ENCODE measurements at places on chromosomes 5 and 9.

GRCh38 chr9:14500705-14501104 lies 186.8 kb upstream of the NFIB start:
- no peak for DNase-seq

DNA sequence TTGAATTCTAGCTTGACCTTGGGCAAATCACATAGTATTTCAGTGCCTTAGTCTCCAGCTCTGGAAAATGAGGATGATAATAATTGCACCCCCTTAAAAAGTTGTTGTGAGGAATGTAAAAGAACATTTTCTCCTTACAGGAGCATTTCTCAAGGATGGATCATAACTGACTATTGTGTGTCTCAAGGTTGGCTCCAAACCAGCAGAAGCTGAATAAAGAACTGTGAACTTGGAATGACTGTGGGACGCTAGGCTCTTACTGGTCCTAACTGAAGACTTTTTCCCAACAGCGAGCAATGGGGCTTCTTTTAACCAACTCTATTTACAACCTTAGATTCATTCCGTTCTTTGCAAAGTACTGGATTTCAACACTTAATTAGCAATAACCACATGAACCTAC lies 26.2 kb upstream of the GLRX start:
- DNase-seq, result no peak

DNA sequence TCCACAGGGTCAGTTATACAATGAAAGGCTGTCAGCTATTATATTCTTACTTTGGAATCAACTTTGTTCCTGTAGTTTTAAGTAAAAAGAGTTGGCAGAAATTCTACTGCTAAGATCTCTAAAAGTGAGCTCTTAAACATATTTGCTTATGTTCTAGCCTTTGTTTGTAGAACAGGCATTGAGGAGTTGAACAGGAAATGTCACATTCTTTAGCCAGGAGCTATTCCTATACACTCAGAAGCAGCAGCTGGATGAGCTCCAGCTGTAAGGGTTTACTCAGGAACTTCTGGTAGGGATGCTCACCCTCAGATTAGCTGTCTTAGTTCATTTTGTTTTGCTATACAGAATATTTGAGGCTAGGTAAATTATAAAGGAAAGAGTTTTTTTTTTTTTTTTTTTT lies 22.4 kb upstream of the SPINK14 start:
- DNase-seq, result no peak

DNA sequence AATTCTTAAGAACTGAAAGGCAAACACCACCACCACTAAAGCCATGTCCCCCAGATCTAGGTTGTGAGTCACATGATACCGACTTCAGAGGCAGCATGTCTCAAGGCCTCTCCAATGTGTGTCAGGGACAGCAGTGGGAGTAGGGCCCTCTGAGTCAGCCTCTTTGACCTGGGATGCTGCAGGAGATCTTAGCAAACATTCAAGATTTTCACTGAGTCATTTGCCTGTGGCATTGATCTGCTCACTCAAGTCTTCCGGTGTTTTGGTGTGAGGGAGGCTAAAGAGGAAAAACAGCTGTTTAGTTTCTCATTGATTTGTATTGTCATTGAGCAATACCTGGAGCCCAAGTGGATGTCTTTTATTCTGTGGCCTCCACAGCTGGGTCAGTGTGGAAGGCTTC lies 36.1 kb downstream of the TMC1 start:
- peak; percentile 14 for DNase-seq

GRCh38 chr9:125977223-125977622 lies 230.1 kb downstream of the PBX3 start:
- no peak for DNase-seq

GRCh38 chr5:81334304-81335061 lies 33.1 kb downstream of the ZCCHC9 start:
- DNase-seq, result no peak

DNA sequence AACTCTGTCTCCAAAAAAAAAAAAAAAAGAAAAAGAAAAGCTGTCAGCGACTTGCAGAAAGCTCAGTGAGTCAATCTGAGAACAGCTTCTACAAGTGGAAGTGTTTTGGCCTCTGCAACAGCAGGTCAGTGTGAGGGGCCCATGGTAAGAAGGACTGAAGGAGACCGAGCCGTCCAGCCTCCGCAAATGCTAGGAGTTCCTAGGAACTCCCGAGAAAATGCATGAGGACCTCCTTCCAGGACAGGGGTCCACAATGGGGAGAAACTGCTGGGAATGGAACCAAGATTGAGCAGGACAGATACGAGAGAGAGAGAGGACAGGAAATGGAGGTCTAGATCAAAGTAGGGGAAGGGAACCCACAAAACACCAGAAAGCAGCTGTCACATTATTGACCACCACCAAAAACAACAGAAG lies 180.5 kb downstream of the CRB2 start:
- DNase-seq, result no peak

- DNase-seq, result no peak
Observed at GRCh38 chr5:68405026-68405684, 189.6 kb downstream of the PIK3R1 start.

DNA sequence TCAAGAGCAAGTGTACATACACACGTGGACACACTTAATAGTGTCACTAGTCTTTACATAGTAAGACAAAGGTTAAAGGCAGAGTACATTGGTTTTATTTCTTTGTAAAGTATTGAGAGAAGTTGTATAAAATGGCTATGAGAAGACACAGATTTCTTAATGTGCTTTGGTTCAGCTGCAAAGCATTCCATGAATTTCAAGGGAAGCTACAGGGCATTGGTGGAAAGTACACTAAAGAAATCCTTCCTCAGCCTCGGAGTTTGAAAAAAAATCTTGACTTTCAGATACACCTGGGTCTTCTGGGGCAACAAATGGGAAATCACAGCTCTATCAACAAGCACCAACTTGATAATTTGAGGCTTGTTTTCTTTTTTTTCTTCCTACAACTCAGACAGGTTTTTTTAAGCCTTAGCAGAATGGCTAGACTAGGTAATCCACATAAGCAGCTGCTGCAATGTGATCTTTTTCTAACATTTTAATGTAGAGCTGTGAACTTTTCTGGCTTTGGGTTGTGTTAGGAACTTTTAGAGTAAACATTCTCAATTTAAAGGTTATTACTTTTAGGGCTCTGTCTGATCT lies 140.4 kb upstream of the FST start:
- DNase-seq, result no peak

- no peak for DNase-seq
Observed at GRCh38 chr5:130529111-130529510, 624.8 kb downstream of the CHSY3 start.

DNA sequence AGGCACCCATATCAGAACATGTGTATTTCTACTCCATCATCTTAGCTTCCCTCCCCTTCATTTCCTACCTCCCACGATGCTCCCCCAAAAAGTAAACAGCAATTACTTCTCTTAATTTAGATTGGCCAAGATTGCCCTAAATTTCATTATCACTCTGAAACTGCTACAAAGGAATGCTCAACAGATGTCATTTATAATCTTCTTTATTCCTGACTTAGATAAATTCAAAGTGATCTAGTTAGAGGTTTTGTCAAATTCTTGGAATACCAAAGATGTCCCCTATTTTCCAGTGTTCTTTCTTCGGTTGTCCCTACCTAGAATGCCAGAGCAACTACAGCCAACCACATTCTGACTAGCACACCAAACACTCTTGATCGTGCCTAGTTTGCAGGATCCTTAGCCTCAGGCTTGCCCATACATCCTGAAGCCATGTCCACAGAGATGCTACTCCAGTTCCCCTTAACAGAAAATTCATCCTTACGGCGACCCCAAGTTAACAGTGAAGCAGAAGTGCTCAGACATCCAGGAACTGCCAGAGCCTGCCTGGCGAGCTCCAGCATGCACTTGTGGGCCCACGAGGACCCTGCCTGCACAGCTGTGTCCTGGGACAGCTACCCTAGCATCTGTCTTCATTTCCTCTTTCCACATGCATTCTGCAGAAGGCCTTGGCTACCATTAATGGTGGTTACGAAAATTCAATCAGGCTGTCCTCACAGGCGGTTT lies 31.6 kb downstream of the DAP start:
- DNase-seq, result peak; percentile 21

GRCh38 chr5:151745071-151745705 lies 13.2 kb downstream of the ATOX1 start:
- DNase-seq, result no peak

DNA sequence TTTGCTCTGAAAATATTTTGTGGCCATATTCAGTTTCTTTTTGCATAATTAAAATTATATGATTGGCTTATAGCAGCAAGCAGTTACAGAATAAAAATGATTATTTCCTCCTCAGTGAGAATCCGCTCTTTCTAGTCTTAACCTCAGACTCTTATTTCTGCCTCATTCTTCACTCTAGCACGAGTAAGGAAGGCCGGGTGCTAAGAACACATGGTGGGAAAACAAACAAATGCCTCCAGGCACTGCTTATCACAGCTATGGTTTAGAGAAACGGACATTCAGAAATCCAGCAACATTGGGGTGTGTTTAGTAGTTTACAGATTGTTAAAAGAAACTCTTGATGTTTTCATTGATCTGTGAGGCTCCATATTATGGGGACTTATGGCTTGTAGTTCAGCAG lies 168.7 kb downstream of the KDM4C start:
- DNase-seq, result no peak

GRCh38 chr9:128045831-128046230 lies 21.3 kb downstream of the NAIF1 start:
- DNase-seq, result no peak

GRCh38 chr9:83245979-83246659 lies 183.2 kb upstream of the RASEF start:
- no peak for DNase-seq

DNA sequence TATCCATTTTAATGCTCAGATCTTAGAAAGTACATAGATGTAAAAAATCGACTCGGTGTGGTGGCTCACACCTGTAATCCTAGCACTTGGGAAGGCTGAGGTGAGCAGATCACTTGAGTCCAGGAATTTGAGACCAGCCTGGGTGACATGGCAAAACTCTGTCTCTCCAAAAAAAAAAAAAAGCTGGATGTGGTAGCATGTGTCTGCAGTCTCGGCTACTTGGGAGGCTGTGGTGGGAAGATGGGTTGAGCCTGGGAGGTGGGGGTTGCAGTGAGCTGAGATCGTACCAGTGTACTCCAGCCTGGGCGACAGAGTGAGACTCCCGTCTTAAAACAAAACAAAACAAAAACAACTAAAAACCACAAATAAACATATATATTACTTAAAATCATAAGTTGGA lies 61.4 kb downstream of the RASA1 start:
- no peak for DNase-seq

- DNase-seq, result no peak
Observed at GRCh38 chr9:94277885-94278536, 18.9 kb downstream of the ZNF169 start.

All from AML-193 (cell line).